ENCODE measurements at places on chromosomes 5 and 9.

GRCh38 chr5:167171056-167171455 lies 1120.4 kb upstream of the WWC1 start:
- DNase-seq, result no peak

- no peak for DNase-seq
Observed at GRCh38 chr5:93870649-93871048, 129.2 kb upstream of the POU5F2 start.

- DNase-seq, result no peak
Observed at GRCh38 chr9:93255494-93255867, 71.5 kb downstream of the WNK2 start.

- peak; percentile 22 for DNase-seq
Observed at GRCh38 chr5:164504141-164504772, 998.8 kb downstream of the MAT2B start.

DNA sequence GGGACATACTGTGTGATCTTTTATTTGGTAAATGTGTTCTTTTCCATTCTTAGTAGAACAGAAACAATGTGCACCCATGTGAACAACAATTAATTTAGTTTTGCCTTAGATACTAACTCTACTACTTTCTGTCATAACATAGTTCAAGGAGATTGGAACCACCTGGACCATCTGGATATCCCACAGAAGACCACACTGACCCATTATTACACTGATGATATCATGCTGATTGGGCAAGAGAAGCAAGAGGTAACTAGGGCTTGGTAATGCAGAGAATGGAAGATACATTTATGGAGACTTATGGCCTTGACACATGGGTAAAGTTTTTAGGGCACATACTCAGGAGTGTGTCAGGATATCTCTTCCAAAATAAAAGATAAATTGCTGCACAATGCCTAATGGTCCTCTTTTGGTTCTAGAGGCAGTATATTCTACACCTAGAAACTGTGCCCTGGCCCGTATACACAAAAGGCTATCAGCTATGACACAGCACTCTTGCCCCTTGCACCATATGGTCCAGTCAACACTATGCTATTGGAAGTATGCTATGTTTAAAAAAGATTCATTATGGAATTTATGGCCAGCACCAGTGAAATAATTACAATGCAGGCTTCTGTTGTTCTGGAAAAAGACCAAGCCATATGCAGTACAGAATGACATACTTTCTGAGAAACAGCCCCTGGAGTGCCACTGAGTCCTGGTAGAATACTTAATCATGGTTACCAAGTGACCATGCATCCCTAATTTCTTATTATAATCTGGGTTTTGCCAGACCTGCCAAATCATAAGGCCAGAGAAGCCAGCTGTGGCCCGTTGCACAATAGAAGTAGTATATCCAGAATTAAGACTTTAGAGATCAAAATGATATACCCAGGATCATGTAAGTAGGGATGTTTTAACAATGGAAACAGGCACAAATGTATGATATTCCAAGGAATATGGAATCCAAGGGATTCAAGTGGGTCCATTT lies 41.6 kb upstream of the MROH2B start:
- DNase-seq, result no peak
